ENCODE measurements at places on chromosomes 12 and 14.

- DNase-seq = no peak
Measured at GRCh38 chr12:32053881-32054624, 52.6 kb upstream of the BICD1 start.

DNA sequence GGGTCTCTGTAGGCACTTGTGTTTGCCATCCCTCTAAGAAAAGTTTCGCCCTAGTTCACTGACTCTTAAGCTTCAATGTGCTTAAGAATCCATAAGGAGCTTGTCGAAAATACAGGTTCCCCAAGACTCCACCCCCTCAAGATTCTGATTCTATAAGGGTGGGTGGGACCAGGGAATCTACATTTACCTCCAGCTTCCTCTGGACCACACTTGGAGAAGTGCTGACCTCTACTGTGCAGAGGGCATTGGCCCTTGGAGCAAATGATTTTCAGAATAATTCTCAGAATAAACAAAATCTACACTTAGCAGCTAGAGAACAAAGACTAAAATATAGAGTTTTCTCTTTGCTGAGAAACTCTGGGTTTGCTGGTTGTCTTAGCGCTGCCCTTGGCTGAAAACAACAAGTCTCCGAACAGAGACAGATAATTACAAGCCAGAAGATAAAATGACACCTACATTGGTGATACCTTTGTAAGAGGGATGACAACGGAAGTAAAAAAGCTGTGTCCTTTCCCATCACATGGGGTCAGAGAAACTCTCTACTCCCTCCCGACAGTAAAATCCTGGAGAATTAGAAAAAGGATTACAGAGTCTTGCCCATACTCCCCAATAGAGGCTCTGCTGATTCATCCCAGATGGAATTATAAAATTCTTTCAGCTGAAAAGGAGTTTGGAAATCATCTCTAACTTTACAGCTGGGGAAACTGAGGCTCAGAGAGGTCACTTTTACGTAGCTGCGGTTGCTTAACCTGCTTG is 4.8 kb downstream of the TGFB3 start:
- DNase-seq = no peak

GRCh38 chr14:69594846-69595245 is 16.6 kb upstream of the SUSD6 start:
- no peak for DNase-seq

DNA sequence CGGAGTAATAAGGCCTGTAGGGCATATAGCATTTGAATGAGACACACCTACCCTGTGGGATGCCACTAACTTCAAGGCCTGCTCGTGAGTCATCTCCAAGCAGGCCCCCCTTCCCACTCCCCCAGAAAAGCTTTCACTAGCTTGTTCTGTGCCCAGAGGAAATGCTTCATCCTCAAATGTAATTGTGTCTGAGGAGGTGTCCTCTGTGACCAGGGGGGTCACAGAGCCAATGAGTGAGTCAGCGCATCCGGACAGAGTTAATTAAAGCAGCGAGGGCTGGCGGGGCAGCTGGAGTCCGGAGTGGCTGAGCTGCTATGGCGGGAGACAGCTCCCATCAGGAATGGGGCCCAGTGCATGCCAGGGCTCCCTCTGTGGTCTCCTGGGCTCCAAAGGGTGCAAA is 27.0 kb upstream of the ESRRB start:
- DNase-seq = peak; percentile 12

- no peak for DNase-seq
Measured at GRCh38 chr14:57485635-57486034, 8.0 kb downstream of the CCDC198 start.

DNA sequence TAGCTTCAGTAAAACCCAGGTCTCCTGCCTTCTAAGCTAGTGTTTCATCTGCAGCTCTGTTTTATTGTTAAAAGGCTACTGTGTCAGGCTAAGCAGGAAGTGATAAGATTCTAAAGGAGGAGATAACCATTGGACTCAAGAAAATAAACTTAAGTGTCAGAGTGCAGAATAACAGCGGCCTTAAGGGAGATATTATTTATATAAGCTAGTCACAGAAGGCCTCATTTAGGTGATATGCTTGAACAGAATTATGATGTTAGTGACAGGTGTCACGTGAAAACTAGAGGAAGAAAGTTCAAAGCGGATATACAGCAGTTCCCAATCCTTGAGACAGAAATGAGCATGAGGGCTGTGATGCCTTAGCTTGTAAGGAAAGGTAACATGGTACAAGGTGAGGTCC is 373.4 kb downstream of the FOXG1 start:
- no peak for DNase-seq

- DNase-seq = no peak
Measured at GRCh38 chr12:102685172-102685571, 204.8 kb upstream of the IGF1 start.

GRCh38 chr14:105071326-105071725 is 6.1 kb upstream of the GPR132 start:
- no peak for DNase-seq

DNA sequence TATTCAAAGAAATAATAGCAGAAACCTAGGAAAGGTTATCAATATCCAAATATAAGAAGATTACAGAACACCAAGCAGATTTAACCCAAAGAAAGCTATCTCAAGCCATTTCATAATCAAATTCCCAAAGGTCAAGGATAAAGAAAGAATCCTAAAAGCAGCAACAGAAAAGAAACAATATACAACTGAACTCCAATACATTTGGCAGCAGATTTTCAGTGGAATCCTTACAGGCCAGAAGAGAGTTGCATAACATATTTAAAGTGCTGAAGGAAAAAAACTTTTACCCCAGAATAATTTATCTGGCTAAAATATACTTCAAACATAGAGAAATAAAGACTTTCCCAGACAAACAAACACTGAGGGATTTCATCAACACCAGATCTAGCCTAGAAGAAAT is 54.3 kb downstream of the DENND5B start:
- no peak for DNase-seq

GRCh38 chr12:94979941-94980340 is 23.6 kb downstream of the NDUFA12 start:
- no peak for DNase-seq

GRCh38 chr12:122130150-122130549 is 43.9 kb downstream of the IL31 start:
- DNase-seq = no peak

GRCh38 chr14:105141486-105142281 is 26.9 kb downstream of the JAG2 start:
- DNase-seq = no peak

DNA sequence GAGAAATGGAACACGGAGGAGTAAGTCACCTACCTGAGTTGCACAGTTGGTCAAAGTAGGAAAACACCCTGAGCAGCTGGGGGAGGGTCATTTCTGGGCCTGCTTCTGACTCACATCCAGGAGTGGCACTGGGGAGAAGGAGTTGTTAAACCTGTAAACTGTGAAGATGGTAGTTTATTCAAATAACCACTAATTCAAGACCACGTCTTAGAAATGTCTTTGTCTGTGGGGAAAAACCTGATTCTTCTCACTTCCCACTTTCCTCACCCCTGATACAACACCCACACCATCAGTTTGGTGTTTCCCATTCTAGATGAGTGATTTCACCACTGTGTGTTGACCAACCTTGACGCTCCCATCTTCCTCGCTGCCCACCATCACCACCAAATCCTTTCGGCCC is 207.1 kb downstream of the ANO4 start:
- DNase-seq = no peak

DNA sequence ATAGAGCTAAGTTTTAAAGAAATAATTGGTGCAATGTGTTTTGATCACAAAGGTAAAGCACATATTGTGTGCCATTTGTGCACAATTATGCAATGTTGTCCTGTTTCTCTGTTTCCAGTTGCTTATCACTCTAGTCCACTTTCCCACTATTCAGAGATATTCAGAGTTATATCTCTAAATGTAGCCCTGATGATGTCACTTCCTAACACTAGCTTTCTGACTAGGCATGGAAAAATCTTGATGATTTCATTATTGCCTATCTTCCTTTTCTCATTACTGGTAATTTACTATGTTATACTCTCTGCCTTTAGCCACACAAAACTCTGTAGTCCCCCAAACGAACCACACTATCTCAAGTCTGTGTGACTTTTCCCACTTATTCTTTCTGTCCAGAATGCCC is 221.2 kb downstream of the TRHDE start:
- DNase-seq = no peak

GRCh38 chr14:68786491-68787091 is 6.3 kb downstream of the ZFP36L1 start:
- no peak for DNase-seq

DNA sequence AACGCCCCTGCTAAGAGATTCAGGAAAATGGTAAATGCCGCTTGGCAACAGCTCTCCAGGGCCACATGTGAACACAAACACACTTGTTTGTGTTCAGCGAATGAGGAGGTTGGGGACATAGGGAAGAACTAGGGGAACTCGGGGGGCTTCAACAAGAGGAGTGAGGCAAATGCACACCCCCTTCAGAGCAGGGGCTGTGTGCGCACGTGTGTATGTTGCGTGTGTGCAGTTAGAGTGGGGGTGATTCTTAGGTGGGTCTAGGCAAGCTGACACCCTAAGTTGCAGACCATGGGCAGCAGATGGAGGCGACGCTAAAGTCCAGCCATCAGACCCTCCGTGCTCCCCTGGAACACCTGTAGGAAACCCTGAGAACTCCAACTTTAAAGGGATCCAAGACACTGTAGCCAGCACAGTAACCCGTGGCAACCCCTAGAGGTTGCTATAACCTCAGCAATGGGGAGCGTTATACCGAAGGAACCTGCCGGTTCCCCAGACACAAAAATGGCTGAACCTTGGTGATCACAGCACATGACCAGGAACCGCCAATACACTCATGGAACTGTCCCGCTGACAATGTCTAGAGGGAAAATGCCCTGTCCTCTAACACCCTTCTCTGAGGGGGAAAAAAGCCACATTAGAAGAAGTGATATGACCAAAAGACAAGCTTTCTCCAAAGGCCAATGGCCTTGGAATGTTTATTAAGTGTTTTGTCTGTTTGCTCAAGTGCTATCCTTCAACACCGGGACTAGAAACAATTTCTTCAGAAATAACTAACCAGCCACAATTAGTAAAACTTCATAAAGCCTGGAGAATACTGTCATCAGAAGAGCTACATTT is 86.5 kb upstream of the CEP83 start:
- DNase-seq = no peak

DNA sequence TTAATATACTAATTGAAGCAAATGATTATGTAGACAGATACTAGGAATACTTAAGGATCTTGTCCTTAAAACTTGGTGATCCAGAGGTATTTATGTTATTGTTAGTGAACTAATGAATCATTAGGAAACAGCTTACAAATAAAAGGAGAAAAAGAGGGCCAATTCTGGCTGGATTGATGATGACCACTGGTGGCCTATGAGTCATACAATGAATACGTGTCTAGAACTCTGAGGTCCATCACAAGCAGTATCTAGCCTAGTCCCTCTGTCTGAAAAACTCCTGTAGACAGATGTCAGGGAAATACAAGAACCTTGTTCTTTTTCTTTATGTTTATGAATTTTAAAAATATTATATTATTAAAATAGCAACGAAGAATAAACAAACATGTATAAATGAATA is 51.7 kb upstream of the RTL1 start:
- no peak for DNase-seq

GRCh38 chr12:106759526-106760183 is 14.8 kb upstream of the RIC8B start:
- DNase-seq = no peak

- DNase-seq = no peak
Measured at GRCh38 chr14:29126361-29126760, 359.8 kb downstream of the FOXG1 start.

DNA sequence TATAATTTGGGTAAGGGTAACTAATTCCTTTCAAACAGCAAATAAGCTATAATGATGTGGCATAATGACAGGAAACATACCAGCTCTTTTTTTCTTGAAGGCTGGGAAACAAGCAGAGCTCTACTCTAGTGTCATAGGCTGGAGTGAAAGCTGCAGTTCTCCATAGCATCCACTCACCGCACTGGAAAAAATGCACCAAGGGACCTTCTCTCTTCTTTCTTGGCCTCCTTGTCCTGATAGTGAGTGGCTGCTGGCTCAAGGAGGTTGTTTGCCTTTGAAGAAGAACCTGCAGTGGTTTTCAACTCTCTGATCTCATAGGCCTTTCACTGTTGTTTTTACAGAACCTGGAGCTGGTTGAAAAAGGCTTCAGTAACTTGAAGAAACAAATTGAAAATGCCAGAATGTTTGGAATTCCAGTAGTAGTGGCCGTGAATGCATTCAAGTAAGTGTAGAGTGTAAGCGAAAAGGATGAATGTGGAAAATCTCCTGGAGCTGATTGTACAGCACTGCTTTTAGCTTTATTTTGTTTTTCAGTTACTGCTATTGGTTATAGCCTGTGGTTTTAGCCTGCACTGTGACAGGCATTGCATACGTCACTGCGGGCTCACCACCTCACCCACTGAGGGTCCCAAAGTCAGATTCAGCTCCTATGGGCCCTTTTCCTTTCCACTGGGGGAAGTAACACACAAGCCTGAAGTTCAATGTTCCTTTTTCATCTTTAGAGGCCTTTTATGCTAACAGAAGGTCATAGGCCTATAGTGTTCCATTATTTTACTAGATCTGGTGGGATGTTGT is 17.2 kb upstream of the AKAP5 start:
- DNase-seq = no peak

DNA sequence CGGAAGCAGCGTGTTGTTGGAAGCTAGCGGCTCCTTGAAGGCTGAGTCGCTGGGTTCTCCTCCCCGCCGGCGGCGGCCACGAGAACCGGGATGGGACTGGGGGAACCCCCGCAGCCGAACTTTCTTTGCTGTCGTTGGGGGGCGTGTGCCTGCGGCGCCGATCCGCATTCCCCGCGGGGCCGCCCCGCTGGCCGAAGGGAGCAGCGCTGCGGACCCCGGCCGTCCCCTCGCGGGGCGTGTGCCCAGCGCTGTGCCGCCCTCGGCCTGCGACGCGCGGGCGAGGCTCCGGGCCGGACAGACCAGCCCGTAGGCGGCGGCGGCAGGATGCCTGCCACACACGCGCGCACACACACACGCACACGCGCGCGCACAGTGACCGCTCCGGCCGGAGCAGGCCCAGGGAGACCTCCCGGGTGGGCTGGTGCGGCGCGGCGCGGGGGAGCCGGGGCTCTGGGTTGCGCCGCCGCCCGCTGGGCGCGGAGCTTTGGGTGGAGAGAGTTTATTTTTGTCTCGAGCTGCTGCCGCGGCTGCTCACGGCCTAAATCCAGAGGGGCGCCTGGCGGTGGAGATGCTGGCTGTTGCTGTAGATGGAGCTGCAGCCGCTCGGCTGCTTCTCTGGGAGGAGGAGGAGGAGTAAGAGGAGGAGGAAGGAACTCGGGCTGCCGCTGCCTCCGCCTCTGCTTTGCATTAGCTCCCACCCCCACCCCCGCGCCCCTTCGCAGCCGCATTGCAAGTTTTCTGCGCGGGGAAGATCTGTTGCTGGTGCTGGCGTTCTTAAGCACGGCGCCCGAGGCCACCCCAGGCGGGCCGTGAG is at the start of gene SAMD4A:
SAMD4A (plus strand) TSS at position 719 of the 814 bp plus-strand sequence. CDS start 789 bp downstream, outside the sequence.
- DNase-seq = no peak

DNA sequence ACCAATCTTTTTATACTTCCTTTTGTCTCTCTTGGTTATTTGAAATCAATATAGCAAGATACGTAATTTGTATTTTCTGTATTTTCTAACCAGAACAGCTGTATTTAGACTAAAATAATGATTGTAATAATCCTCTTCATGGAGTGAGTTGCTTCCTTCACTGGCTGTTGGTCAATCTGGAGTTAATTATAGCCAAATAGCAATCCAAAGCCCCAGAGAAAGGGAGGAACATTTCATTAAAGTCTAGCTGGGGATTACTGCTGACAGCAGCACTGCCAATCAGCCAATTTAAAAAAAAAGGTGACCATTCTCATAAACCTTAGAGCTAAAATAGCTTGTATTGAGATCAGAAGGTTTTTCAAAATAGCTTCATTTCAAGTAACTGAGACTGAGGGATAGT is 118.0 kb downstream of the TRHDE start:
- no peak for DNase-seq
